ENCODE measurements at places on chromosomes 4 and X.

DNA sequence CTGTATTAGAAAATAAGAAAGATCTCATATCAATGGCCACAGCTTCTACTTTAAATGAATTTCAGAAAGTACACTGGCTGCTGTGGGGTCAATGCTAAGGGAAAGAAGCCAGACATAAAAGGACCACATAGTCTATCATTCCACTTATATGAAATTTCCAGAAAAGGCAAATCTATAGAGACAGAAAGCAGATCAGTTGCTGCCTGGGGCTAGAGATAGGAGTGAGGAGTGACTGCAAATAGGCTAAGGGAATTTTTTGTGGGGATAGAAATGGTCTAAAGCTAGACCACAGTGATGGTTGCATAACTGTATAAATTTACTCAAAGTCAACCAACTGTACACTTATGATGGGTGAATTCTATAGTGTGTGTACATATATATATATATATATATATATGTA is 8.3 kb downstream of the GAB3 start:
- no peak for DNase-seq

GRCh38 chr4:55159851-55160250 is 34.5 kb upstream of the KDR start:
- DNase-seq, result no peak

GRCh38 chr4:183328832-183329231 is 6.6 kb upstream of the CLDN24 start:
- no peak for DNase-seq

DNA sequence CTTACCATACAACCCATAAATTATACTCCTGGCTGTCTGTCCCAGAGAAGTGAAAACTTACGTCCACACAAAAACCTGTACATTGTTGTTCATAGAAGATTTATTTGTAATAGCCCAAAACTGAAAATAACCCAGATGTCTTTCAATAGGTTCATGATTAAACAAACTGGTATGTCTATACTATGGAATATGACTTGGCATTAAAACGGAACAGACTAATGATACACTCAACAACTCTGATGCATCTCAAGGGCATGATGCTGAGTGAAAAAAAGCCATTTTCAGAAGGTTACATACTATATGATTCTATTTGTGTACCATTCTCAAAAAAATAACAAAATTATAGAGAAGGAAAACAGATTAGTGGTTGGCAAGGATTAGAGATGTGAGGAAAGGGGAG is 11.6 kb upstream of the MND1 start:
- DNase-seq, result no peak

DNA sequence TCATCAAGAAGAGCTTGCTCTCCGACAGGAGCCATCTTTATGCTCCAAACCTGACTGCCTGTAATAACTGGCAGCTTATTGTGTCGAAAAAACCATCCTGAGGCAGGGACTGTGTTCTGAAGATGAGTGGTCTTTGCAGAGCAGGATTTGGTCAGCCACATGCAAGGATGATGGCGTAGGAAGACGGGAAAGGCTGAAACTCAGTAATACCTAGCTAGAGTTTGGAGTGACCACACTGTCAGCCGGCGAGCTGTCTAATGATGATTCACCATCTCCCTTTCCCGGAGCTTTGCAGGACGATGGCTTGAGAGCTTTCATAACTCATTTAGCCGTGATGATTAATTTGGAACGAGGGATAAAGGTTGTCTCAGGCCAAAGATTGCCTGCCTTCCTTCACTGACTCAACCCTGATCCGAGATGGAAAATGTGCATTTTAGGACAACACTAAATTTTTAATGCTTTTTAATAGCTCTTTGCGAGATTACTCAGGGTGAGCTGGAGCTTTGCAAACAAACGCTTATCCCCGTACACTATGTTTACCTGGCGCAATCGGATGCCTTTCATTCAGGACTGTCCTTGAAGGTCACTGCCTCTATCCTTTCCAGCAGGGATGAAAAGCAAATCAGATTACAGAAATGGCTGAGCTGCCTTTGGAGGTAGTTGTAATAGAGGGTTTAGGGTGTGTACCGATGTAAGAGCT is 288.5 kb downstream of the ASMT start:
- no peak for DNase-seq

- DNase-seq, result no peak
Observed at GRCh38 chrX:30153881-30154260, 61.5 kb upstream of the MAGEB2 start.

Measured in stimulated activated CD8-positive, alpha-beta memory T cell treated with anti-CD3 and anti-CD28 coated beads, Interleukin-15, amount 100 ng/mL, for 48 hours (primary cell).